ENCODE measurements at places on chromosomes 12 and 14.
A peak's percentile ranks its signal among the peaks of the same experiment; 100 is the strongest.

DNA sequence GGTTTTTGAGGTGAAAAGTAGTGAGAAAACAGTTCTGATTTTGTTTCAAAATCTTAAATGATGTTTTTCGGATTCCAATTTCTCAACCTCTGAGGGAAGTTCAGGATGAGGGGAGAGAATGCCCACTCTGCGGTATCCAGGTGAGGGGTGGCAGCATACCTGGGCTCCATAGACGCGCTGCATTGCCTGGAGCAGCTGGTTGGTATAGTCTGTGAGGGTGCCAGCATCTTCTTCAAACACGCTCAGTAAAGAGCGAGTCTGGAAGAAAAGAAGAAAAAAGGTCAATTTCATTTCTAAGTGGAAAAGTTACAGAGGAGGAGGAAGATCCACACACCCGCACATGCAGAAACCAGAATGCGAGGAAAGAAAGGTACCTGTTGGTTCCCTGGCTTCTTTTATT lies 7.0 kb downstream of the APPL2 start:
- no peak for DNase-seq

GRCh38 chr12:14701809-14702568 lies 5.6 kb upstream of the GUCY2C start:
- no peak for DNase-seq

GRCh38 chr12:77116277-77116676 lies 50.9 kb upstream of the E2F7 start:
- DNase-seq, result no peak

DNA sequence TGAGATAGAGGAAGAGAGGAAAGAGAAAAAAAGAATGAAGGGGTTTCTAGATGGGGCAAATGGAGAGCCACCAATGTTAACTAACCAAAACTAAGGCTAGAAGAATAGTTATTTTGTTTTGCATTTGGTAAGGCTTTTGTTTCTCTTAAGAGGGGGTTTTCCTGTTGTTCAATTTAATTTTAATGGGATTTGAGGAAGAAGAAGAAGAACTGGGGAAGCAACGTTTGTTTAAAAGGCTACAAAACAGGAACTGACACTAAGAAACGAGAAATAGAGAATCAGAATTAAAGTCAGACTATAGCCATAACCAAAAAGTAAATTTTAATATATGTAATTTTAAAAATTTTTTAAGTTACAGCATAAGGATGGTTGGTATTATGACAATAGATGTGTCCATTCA lies 13.7 kb downstream of the TXNDC16 start:
- no peak for DNase-seq

GRCh38 chr14:58098507-58098906 lies 53.5 kb downstream of the ARMH4 start:
- no peak for DNase-seq

DNA sequence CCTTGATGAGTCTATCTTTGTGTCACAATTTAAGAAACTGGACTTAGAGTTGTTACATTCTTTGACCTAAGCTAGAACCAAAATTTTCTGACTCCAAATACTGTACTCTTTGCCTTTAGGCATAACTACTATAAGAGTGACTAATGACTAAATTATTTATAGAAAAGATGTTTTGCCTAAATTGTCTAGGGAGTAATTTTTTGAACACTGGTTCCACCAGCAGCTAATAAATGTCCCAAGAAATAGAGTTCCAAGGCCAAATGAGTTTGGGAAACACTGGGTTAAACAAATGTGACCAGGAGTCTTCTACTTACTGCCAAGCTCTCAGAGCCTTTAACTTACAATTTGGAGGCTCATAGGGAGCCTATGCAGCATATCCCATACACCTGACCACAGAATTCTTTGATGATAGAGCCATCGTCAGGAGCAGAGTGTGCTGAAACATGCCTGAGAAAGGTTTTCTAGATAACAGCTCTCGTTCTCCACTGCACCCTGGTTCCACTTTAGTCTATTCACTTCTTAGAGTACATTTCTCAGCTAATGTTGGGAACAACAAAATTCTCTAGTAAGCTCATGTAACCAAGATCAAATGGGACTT lies 215.9 kb upstream of the HMGA2 start:
- no peak for DNase-seq

GRCh38 chr12:68294251-68294650 lies 37.9 kb downstream of the MDM1 start:
- DNase-seq, result no peak

DNA sequence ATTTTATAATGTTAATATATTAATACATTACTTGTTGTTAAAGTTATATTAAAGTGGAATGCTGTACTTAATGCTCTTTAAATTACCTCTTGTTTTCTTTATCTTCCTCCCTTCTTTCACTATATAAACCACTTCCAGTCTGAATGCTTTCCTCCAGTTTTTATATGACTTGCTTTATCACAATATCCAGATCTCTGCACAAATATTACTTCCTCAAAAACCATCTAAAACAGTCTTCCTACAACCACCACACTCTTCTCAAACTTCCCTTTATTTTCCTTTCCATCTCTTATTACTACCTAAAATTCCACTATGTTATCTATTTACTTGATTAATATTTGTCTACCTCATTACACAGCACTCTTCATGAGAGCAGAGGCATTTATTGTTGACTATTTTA lies 956.6 kb downstream of the LRFN5 start:
- no peak for DNase-seq

GRCh38 chr14:44785096-44785495 lies 176.7 kb downstream of the KLHL28 start:
- DNase-seq, result no peak

GRCh38 chr14:82872494-82872893 lies 1338.8 kb upstream of the SEL1L start:
- no peak for DNase-seq

GRCh38 chr12:12927211-12928079 lies 24.5 kb downstream of the GPRC5D start:
- DNase-seq, result peak; percentile 29

DNA sequence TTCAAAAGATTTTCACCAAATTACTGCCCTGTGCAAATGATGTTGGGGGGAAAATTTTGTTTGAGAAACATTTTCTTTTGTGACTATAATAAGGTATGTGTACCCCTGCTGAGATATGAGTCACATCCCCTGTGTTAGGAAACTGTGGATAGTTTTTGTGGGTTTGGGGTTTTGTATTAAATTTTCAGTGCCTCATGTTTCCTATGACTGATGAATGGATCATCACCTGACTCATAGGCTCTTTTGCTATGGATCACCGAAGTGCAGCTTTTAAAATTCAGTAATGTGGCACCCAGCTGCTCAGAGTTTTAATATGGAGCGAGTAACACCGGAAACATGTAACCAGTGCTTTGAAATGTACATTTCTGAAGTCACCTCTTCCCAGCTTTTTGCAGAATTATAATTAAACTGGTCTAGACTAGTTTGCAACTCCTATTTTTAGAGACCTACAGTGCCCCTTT lies 167.4 kb upstream of the HMGA2 start:
- no peak for DNase-seq

Measured in stimulated activated CD4-positive, alpha-beta T cell treated with anti-CD3 and anti-CD28 coated beads, Interleukin-15, amount 100 ng/mL, for 1 hour (primary cell).